Islet precursor cell (in vitro differentiated cells): ENCODE measurements at places on chromosomes 7 and 10.
A peak's percentile ranks its signal among the peaks of the same experiment; 100 is the strongest.

DNA sequence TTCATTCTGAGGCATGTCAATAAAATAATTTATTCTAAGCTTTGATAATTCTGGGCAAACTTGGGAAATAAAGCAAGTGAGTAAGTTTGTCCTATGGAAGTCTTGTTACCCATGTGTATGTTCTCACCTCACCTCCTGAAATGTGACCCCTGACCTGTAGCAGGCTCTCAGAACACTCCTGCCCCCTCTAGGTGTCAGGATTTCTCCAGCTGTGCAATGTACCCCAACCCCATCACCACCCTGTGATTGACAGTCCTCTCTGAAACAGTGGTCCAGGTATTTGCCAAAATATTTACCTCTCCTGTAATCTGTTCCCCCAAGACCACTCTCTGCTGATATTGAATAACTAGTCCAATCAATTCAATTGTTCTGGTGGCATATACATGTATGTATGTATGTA is 122.6 kb upstream of the PTER start:
- peak; percentile 51 for DNase-seq

DNA sequence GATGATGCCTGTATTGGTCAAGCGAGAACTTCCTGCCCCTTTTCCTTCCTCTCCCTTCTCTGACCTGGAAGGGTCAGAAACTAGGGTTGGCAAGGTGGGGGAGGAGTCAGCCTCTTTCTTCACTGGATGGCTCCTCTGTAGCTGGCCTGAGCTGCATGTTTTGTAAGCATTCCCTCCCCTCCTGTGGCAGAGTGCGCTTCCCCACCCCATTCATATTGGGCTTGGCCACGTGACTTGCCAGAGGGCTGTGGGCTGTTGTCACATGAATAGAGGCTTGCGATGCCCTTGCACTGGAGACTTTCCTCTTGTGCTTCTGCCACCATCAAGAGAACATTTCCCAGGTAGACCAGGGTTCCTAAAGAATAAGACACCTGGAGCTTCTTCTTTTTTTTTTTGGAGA is 111.3 kb upstream of the PODXL start:
- DNase-seq, result no peak

DNA sequence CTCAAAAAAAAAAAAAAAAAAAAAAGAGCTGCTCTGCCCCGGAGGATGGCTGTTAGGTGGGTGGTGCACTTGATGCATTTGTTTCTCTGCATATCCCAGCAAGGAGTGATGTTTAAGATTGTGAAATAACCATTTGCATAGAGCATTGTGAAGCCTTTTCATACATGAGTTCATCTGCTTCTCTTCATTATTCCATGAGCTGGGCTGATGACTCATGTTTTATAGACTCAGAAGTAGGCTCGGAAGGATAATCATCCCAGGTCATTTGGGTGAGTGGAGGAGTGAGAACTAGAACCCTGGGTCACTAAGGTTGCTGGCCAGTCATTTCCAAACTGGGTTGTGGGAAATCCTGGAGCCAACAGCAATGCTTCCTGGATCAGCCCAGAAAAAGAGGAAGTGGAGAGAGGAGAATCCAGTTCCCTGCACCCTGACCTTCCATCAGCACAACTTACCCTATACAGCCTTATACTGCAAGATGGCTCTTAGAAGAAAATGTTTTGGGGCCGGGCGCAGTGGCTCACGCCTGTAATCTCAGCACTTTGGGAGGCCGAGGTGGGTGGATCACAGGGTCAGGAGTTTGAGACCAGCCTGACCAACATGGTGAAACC is 45.3 kb downstream of the TACC2 start:
- DNase-seq, result no peak

DNA sequence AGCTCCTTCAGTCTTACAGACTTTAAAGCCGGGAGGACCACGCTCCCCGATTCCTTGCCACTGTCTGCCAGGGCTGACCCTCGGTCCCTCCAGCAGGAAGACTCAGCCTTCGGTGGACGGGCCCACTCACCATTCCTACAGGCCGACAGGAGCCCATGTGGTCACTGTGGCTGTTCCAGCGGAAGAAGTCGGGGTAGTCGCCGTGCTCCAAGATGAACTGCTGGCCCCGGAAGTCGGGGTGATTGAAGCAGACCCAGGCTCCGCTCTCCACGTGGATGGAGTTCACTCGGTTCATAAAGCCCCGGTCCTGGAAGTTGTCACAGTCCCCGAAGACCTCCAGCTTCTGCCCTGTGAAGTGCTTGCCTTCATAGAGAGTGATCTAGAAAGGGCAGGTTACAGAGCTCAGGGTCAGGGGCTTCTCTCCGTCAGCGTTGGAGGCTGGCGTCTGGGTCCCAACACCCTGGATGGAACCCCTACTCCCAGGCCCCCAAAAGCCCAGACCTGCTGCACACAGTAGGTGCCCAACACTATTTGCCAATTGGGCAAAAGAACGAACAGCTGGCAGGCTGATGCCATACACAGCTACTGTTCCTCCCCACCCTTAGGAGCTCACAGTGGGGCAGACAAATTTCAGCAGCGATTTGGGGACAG is 1.9 kb downstream of the CRYGN start:
- no peak for DNase-seq

DNA sequence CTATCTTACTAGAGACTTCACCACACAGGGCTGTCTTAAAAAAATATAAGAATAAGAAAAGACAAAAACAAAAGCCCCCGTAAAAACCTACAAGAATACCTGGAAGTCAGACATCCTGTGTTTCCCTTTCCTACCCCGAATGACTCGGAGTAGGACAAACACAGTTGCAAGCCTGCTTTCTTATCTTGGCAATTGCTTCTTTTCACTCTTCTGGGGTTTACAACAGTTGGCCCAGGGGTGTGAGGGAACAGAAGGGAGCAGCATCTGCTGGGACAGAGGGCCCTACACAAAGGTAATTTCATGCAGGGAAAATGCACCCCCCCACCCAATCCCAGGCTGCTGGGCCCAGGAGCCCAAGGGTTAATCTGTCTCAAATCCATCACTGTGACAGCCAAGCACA is 220.6 kb downstream of the ARHGAP12 start:
- DNase-seq, result no peak
